Uterus (tissue), 4 donors: ENCODE measurements at places on chromosomes 2 and 18.

DNA sequence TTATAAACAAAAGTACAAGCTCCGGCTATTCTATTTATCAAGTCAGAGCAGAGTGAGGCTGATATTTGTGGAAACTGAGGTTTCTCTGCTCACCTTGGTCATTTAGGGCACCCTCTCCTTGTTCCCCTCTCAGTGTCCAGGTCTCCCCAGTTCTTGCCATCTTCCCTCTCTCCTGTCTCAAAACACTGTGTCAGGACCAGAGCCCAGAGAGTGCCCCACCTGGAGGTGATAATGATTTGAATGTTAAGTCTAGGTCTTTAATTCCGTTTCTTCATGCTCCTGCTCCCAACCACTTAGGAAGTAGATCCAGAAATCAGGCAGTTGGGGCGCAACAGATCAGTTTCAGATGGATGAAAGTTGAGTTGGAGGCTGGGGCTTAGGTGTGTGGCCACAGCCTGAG, 9.2 kb upstream of the ADCY3 start:
- DNase-seq: no peak
- no peak overlapping the region for H3K4me3 ChIP-seq
- H3K27ac ChIP-seq: no peak overlapping the region

DNA sequence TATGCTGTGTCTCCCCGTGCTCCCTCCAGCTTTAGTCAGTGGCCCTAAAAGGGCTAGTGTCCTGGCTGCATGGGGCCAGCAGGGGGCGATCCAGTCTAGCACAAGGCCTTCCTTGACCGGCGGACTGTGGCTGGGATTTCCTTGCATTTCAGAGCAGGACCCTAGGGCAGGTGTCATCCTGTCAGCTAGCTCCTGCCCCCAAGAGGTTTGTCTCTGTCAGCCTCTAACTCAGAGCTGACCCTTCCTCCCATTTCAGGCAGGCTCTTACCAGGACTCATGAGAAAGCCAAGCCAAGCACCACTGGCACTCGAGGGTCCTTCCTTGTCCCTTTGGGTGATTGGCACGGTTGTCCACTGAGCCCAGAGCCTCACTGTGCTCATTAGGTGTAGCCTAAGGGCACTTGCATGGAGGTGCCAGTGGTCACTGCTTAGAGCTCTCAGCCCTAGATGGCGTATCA, 140.3 kb downstream of the RPIA start:
- DNase-seq: no peak
- H3K4me1 ChIP-seq: no peaks in the 10 kb centered on the region
- no peaks in the 10 kb centered on the region for H3K36me3 ChIP-seq
- no peak overlapping the region for H3K27ac ChIP-seq
- H3K4me3 ChIP-seq: no peak overlapping the region

DNA sequence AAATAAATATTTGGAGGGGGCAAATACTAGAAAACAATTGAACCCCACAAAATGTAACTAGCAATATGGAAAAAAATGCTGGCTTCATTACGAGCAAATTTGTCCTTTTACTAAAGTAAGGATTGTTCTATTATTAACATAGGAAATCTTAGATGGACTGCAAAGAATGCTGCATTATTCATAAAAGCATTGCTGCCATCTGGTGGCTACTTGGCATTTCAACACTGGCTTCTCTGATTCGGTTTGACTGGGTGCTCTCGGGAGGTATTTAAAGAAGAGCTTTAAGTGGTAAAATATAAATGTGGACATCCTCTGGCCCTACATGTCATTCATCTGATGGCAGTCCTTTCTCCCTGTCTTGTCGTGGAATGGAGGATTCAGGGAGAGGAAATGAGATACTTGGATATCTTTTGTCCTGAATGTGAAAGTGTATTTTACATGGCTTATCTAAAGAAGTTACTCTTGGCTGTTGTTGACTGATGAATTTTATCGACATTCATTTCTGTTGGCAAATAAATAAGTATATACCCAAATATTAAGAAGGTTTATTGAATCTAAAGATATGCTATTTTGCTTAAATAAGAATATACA, 130.2 kb downstream of the ARHGAP15 start:
- no peak overlapping the region for H3K27ac ChIP-seq
- peak; percentile 39 for DNase-seq
- H3K27me3 ChIP-seq: no peaks in the 10 kb centered on the region
- H3K4me3 ChIP-seq: no peak overlapping the region
- H3K4me1 ChIP-seq: no peaks in the 10 kb centered on the region

DNA sequence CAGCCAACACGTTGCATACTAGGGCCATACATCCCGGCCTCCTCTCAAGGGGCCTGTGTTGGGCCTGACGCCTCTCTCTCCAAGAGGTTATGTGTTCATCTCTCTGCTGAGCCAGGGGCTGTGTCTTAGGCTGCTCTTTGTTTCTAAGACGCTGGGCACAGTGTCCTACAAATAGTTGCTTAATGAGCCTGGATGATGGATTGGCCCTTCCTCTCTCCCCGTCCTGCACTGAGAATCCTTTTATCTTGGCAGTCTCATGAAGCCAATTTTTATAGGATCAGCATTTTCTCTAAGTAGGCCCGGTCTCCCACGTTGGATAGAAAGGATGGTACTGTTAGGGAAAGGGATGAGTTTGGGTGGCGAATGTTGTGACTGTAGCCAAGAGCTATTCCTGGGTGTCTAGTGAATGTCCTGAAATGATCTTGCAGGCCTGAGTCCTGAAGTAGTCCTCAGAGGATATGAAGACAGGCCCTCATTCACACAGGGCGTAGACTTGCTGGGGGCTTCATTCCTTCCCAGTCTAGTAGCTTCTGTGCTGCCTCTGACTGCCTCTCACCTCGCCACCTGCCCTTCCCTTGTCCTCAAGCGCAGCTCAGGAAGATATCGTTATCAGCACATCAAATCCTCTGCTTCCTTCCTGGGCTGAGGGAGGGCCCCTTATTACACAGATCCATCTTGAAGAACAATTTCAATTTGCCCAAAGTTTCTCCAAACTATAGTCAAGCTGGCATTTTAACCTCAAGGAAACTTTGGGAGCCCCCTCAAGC, 8.8 kb downstream of the LBH start:
- H3K4me1 ChIP-seq: no peaks in the 10 kb centered on the region
- peak; percentile 40 for DNase-seq
- no peaks in the 10 kb centered on the region for H3K27me3 ChIP-seq
- peak overlapping the region; percentile 85 for H3K27ac ChIP-seq

- DNase-seq: no peak
- H3K4me1 ChIP-seq: no peaks in the 10 kb centered on the region
- H3K27ac ChIP-seq: no peak overlapping the region
These were observed 106.1 kb upstream of the NETO1 start for GRCh38 chr18:72973841-72974240.

GRCh38 chr2:80365762-80366161, 61.2 kb upstream of the LRRTM1 start:
- no peak for DNase-seq
- H3K27me3 ChIP-seq: no peaks in the 10 kb centered on the region
- H3K36me3 ChIP-seq: no peaks in the 10 kb centered on the region
- H3K27ac ChIP-seq: no peak overlapping the region

GRCh38 chr2:40208463-40208862, 243.4 kb downstream of the SLC8A1 start:
- peaks cover 5% of the 10 kb centered on the region for H3K4me1 ChIP-seq
- no peak overlapping the region for H3K4me3 ChIP-seq
- no peak overlapping the region for H3K27ac ChIP-seq
- DNase-seq: no peak

- H3K36me3 ChIP-seq: no peaks in the 10 kb centered on the region
- H3K27me3 ChIP-seq: no peaks in the 10 kb centered on the region
- H3K4me3 ChIP-seq: no peak overlapping the region
- DNase-seq: no peak
- no peak overlapping the region for H3K27ac ChIP-seq
These were observed 69.9 kb downstream of the GLI2 start for GRCh38 chr2:120805602-120806001.

- H3K36me3 ChIP-seq: no peaks in the 10 kb centered on the region
- peak overlapping the region; percentile 23 for H3K27ac ChIP-seq
- no peak for DNase-seq
- no peak overlapping the region for H3K4me3 ChIP-seq
These were observed 142.6 kb downstream of the PXDN start for GRCh38 chr2:1601471-1602277.

DNA sequence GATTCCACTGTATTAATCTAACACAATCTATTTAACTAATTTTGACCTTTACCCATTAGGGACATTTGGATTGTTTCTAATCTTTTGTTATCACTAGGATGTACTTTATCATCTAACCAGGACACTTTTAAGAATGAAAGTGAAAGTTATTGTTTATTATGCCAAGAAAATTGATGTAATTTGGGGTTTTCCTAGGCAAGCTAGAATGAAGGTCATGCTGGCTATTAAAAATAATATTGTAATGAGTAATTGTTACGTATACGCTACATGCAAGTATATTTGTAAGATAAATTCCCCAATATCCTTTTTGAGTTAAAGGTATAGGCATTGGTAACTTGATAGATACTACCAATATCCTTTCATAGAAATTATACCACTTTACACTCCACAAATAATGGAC, 74.6 kb downstream of the COL5A2 start:
- no peaks in the 10 kb centered on the region for H3K36me3 ChIP-seq
- no peaks in the 10 kb centered on the region for H3K4me1 ChIP-seq
- no peak overlapping the region for H3K4me3 ChIP-seq
- no peaks in the 10 kb centered on the region for H3K27me3 ChIP-seq
- DNase-seq: no peak
- H3K27ac ChIP-seq: peak overlapping the region; percentile 9

DNA sequence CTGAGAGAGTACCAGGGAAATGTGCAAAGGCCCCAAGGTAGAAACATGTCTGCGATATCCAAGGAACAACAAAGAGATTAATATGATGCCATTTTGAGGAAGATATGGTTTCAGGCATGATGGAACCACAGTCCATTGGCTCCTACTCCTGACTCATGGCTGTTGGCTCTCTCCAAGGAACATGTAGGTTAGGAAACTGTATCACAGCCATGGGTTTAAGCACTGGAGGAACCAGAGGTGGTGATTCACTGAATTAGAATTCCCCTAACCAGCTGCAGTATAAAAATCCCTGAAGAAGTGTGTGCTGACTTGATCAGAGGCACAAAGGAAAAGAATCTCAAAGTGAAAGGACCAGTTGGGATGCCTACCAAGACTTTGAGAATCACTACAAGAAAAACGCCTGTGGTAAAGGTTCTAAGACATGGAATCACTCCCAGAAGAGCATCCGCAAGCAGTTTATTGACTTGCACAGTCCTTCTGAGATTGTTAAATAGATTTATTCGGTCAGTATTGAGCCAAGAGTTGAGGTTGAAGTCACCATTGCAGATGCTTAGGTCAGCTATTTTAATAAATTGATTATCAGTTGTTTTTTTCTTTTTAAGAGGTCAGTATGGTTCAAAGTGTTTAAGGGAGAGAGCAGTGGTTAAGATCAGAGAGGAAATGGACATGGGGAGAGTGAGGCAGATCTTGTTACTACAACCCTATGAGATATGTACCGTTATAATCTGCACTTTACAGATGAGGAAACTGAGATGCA, 110.7 kb upstream of the OTX1 start:
- H3K4me1 ChIP-seq: no peaks in the 10 kb centered on the region
- no peak for DNase-seq
- H3K27me3 ChIP-seq: no peaks in the 10 kb centered on the region
- no peaks in the 10 kb centered on the region for H3K36me3 ChIP-seq
- H3K27ac ChIP-seq: no peak overlapping the region

- DNase-seq: no peak
- H3K27ac ChIP-seq: no peak overlapping the region
- H3K27me3 ChIP-seq: no peaks in the 10 kb centered on the region
- H3K36me3 ChIP-seq: no peaks in the 10 kb centered on the region
These were observed 8.6 kb upstream of the TMX3 start for GRCh38 chr18:68723539-68723938.

DNA sequence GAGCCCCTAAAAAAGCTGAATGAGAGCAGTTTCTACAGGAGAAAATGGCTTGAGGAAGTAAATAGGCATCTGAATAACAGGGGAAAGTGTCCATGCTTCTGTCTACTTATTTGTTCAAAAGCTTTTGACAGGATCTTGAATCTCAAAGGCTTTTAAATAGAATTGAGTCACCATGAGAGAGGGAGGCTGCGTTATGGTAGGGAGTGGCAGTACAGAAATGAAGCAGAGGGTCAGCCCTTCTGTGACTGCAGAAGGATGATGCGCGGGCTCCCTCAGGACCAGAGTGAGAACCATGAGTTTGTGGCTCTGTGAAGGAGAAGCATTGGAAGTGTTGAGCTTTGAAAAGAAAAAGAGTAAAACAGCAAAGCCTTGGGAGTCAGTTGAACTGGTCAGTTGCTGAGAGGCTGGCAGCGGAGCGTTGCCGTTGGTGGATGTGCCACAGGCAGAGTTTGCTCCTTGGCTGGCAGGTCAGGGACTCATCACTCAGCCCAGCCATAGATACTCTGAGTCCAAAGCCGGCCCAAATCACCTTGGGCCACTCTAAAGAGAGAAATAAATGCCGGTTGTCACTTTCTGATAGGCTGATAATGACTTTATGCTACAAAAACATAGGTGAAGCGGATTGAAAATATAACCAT, 17.4 kb downstream of the COPS7B start:
- no peaks in the 10 kb centered on the region for H3K36me3 ChIP-seq
- H3K27ac ChIP-seq: no peak overlapping the region
- H3K27me3 ChIP-seq: no peaks in the 10 kb centered on the region
- no peak for DNase-seq

DNA sequence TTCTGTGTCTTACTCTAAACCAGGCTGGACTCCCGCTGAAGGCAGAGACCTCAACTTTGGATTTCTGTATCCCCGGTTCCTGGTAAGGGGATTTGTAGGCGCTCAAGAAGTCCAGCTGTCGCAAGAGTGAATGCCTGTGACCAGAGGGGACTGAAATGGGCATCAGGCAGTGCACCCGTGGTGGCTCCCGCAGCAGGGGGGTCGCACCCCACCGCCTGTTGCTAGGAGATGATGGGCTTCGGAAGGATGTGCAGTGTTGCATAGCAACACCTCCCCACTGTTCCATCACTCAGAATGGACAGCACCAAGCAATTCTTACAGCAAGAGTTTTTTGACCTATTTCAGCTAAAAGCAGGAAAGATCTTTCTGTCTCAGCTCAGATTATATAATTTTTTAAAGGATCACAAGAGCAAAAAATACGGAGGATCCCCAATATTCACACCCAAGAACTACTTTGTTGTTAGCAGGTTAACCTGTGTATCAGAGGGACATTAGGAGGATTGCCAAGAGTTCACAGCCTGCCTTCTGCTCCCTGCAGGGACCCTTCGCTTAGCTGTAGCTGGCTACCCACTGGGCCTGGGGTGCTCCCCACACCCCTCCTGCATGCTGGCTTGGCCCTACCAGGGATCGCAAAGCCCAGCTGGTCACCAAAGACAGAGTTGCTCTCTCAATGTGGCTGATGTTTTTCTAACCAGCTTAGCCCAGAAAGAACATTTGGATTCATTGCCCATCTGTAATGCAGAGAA, 63.8 kb downstream of the SOWAHC start:
- no peak for DNase-seq
- H3K27ac ChIP-seq: no peak overlapping the region
- no peaks in the 10 kb centered on the region for H3K27me3 ChIP-seq
- no peaks in the 10 kb centered on the region for H3K4me1 ChIP-seq

DNA sequence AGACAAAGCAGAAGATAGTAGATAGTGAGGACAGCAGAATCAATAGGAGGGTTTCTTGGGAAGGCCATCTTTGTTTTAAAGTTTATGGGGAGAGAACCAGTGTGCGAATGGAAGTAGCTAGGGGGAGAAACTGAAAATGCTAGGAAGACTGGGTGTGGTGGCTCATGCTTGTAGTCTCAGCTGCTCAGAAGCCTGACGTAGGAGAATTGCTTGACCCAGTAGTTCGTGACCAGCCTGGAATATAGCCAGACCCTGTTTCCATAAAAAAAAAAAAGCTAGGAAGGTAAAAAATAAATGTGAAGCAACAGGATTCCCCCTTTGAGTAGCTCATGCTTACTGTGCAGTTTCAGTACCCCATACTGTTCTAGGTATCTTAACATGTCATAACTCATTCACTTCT, 19.2 kb upstream of the DRC1 start:
- no peak for DNase-seq
- H3K4me3 ChIP-seq: no peak overlapping the region
- H3K36me3 ChIP-seq: no peaks in the 10 kb centered on the region
- H3K27me3 ChIP-seq: no peaks in the 10 kb centered on the region
- H3K27ac ChIP-seq: no peak overlapping the region
